ENCODE measurements at places on chromosomes 7 and 10. TPM values are rescaled to one million over a fixed set of nuclear protein-coding genes. Genes with fewer than 3 reads are reported as not detected.

Gene PALS2
- total RNA-seq: 32.6 TPM

Gene THNSL1
- total RNA-seq: 9.9 TPM

Gene SNCG
- total RNA-seq: not detected

Gene LLCFC1
- not detected for total RNA-seq

Gene HACD1
- total RNA-seq: 2.6 TPM

Gene SH2D4B
- total RNA-seq: 0.11 TPM

Gene ERV3-1
- total RNA-seq: 10.7 TPM

Gene IDI2
- not detected for total RNA-seq

Gene PLEKHS1
- total RNA-seq: not detected

Gene NYAP1
- 0.32 TPM for total RNA-seq

Gene SLC18A2
- 0.14 TPM for total RNA-seq

Gene TMEM196
- not detected for total RNA-seq

Gene HEPACAM2
- not detected for total RNA-seq

Gene VPS41
- total RNA-seq: 47.4 TPM

Gene SPDYE2B
- total RNA-seq: not detected

Gene UCMA
- total RNA-seq: not detected

Gene TMEM176A
- total RNA-seq: not detected

Gene GCK
- total RNA-seq: 2.6 TPM

Gene LHFPL3
- not detected for total RNA-seq

Gene CFAP70
- total RNA-seq: 0.51 TPM

Gene STOX1
- total RNA-seq: 0.22 TPM

Gene FAM25C
- not detected for total RNA-seq

Gene SPAG6
- total RNA-seq: not detected

Gene NAT16
- not detected for total RNA-seq

Gene SFTPA1
- total RNA-seq: not detected

Gene CAMK2G
- total RNA-seq: 18.5 TPM

Gene HOXA3
- total RNA-seq: not detected

Gene CTAGE4
- 1.6 TPM for total RNA-seq

Gene HOXA2
- not detected for total RNA-seq

Gene FAM25G
- total RNA-seq: not detected

Gene TMEM168
- 15.2 TPM for total RNA-seq

Gene NDUFB8
- 384 TPM for total RNA-seq

Gene OR6V1
- total RNA-seq: not detected

Gene PLAC9
- not detected for total RNA-seq

Gene GIMAP5
- 40.7 TPM for total RNA-seq

Measured in activated CD8-positive, alpha-beta T cell treated with anti-CD3 and anti-CD28 coated beads for 36 hours (primary cell).